ENCODE measurements at places on chromosomes 6 and 20.

DNA sequence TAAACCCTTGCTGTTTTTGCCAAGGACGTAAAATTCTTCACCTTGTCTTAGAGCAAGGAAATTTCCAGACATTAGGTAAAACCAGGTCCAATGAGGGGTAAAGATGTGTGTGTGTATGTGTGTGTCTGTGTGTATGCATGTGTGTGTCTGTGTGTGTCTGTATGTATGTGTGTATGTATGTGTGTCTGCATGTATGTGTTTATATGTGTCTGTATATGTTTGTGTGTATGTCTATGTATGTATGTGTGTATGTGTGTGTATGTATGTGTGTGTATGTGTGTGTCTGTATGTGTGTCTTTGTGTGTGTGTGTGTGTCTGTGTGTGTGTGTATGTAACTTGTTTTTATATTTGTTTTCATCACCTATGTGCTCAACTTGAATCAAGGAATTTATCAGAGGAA, 373.7 kb downstream of the TAF4 start:
- no peak for DNase-seq

DNA sequence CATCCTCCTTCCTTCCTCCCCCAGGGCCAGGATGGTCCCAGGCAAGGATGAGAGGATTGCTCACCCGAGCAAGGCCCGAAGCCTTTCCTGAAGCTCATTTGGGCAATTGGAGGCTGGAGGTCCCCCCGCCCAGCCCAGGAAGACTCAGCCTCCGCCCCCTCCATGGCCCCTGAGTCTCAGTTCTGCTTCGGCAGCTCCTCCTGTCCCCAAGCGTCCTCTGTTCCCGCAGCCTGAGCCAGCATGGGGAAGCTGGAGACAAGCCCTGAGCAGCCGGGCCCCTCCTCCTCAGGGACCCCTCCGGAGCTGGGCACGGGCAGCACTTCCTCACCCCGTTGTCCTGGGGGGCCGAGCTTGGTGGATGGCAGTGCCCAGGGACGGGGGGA, 26.0 kb downstream of the SLC17A9 start:
- DNase-seq, result no peak

GRCh38 chr20:63151554-63152321, 64.2 kb downstream of the YTHDF1 start:
- DNase-seq, result peak; percentile 57

GRCh38 chr20:3082955-3083952, 1.3 kb downstream of the AVP start:
- DNase-seq, result no peak

GRCh38 chr6:148747145-148747470, 278 bp downstream of the UST start:
- no peak for DNase-seq

- no peak for DNase-seq
Measured at GRCh38 chr6:87772597-87773530, 70.8 kb upstream of the AKIRIN2 start.

DNA sequence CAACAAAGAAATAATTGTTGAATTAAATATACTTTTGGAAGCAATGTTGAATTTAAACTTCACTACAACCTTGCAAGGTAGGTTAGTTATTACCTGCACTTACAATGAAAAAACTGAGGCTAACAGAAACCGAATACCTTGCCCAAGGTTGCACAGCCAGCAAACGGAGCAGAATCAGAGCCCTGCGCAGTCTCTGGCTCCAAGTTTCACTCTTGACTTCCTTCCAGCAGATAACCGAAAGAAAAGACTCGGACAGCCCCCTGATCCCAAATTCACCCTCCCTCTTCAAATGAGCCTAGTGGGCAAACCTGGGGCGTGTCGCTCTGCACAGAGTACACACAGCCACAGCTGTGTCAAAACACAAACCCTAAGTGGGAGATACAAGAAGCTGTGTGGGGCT, 72.1 kb upstream of the FOXQ1 start:
- DNase-seq, result no peak

DNA sequence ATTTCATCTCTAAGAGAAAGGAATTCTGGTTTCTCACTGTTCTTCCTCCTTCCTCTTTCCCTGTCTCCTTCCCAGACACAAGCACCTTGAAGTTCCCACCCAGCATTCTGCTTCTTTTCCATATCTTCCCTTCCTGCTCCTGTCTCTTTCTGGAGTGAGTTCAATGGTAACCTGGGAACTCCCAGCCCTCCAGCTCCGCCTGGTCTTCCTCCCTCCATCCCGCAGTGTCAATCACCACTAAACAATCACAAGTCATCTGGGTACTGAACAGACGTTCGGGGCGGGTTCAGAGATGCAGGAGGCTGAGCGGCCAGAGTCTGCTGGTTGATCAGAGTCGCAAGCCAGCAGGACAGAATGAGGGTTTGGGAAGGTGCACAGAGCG, 7.7 kb downstream of the TTBK1 start:
- no peak for DNase-seq

DNA sequence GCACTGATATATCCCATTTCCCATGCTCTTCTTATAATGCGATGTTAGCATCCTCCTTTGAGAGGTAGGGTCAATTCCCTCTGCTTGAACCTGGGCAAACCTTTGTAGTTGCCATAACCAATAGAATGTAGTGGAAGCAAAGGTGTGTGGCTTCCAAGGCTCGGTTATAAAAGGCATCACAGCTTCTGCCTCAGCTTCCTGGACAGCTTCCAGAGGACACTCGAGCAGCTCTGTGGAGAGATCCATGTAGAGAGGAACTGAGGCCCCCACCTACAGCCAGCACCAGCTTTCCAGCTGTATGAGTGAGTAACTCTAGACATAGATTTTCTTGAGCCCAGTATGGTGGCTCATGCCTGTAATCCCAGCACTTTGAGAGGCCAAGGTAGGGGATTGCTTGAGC, 36.7 kb downstream of the FGD2 start:
- DNase-seq, result no peak

- DNase-seq, result no peak
Measured at GRCh38 chr6:159467473-159468041, 225.5 kb downstream of the SOD2 start.

DNA sequence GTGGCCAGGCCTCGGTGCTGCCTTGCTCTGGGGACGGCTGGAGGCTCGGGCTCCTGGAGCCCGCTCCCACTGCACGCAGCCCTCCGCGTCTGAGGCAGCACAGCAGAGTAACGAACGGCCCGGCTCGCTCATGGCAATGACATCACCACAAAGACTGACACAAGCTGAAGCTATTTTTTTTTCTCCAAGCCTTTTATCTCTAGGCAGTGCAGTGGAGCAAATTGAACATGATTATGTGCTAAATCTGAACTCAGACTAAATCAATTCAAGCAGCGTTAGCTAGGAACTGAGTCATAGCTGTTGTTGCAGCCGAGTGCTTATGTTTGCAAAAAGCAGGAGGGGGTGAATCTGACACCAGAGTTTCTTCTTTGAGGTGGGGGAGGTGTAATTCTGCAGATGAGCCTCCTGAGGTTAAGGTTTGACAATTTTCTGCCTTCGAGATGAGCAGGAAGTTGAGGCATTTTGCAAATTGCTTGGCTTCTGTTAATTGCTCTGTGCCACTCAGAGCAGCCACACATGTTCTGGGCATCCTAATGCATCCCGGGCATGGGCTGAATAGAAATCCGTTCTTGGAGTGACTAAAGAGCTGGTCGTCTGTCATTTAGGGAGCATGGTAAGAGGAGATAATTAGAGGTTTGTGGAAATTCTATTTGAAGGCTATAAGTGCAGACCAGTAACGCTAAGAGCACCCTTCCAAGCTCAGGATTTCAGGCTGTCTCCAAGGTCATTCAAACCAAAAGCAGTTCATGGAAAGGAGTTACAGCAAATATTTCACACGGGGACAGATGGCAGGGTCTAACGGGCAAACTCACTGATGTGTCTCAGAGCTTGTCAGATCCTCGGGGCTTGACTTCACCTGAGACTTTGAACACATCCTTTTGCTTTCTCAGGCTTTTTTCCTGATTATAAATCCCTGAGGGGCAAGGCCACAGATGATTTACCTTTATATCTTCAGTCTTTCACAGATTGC, 155.1 kb upstream of the ENPP5 start:
- DNase-seq, result no peak

- DNase-seq, result no peak
Measured at GRCh38 chr6:51554029-51554428, 533.4 kb downstream of the PKHD1 start.

- DNase-seq, result no peak
Measured at GRCh38 chr6:133854364-133855275, 34.3 kb upstream of the TCF21 start.
